ENCODE measurements at places on chromosomes 4 and X. TPM values are rescaled to one million over a fixed set of nuclear protein-coding genes. Genes with fewer than 3 reads are reported as not detected.

DNA sequence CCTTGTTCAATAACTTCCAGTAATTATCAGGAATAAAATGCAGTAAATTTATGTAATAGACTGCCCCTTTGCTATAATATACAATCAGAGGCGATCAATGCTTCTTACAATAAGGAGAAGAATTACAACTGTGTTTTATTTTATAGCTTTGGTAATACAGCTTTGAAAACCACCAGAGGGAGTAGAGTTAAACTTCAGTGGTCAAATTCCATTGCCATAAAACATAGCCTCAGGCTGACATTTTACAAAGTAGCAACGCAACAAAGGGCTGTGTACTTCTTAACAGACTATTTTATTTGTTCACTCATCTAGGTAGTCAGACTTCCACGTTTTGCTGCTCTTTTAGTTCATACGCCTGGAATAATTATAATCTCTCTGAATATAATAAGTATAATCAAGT lies 58.5 kb downstream of the TEX13C start:
- no peak for DNase-seq

- DNase-seq: no peak
These were observed 10.3 kb upstream of the VSIG4 start for GRCh38 chrX:66050140-66050569.

DNA sequence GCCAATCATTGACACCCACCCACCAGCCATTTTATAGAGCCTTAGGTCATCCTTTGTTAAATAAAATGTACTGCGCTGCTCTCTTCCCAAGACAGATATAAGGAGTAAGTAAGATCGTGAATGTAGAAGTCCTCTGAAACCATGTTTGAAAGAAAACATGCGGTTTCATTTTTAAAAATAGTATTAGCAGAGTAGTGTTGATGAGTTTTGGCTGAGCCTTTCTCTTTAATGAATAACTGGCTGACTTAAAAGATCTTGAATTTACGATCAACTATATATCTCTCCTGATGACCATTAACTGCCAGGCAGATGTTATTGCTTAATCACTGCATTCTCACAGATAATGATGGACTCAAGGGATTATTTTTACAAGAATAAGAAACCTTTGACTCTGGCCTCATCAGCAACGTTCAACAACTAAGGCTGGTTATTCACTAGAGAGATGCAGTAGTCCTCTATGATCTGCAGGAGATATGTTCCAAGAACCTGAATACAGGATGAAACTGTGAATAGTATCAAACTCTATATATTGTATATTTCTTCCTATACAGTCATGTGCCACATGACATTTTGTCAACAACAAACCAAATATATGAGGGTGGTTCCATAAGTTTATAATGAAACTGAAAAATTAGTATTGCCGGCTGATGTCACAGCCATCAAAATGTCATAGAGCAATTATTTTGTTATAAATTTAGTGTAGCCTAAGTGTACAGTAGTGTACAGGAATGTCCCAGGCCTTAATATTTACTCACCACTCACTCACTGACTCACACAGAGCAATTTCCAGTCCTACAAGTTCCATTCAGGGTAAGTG lies 80.8 kb downstream of the FAM13A start:
- no peak for DNase-seq

DNA sequence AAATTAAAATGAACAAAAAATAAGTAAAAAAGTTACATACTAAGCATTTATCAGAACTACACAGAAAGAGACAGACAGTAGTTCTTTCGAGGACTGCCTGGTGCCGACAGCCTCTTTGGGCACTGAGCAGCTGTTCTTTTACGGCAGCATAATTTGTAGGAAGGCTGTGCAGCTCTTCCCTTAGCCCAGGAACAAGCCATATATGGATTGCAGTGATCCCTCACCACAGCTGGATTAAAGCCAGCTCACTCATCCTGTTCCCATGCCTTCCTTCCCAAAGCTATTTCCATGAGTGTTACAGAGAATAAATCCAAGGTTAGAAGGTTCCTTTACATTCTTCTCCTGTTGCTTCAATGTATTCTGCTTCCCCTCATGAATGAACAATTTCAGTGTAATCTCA lies 71.7 kb downstream of the DDX60L start:
- DNase-seq: no peak

The RBM46 gene
- total RNA-seq: 0.73 TPM

- peak; percentile 7 for DNase-seq
These were observed 46.8 kb upstream of the TMPRSS11F start for GRCh38 chr4:68176500-68176899.

The CFAP299 gene
- not detected for total RNA-seq

DNA sequence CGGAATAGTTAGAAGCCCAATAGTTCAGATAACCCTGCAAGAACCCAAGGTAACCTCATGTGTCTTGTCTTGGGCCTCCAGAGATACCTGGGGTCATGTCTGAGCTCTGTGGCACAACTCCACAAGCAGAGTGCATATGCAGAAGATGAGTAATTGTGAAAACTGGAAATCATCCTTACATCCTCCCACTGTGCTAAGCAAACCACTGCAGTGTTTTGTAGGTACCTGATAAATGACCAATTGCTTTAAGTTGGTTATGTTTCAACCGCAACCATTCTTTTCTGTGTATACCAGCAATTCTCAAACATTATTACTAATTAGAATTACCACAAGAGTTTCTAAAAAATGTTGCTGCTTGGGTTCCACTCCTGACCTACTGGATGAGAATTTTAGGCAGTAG lies 73.2 kb downstream of the CBLL2 start:
- no peak for DNase-seq

- no peak for DNase-seq
These were observed 290.2 kb downstream of the USP46 start for GRCh38 chr4:52368895-52369294.

- peak; percentile 91 for DNase-seq
These were observed 208.7 kb downstream of the SOWAHB start for GRCh38 chr4:76689145-76689817.

The AVPR2 gene
- not detected for total RNA-seq

The PDGFRA gene
- total RNA-seq: 10.8 TPM

GRCh38 chr4:40134206-40134917 lies 62.5 kb upstream of the RHOH start:
- DNase-seq: peak; percentile 23

- no peak for DNase-seq
These were observed 153.7 kb downstream of the APBB2 start for GRCh38 chr4:41060352-41061334.

- no peak for DNase-seq
These were observed 228.4 kb upstream of the PSAPL1 start for GRCh38 chr4:7663075-7663541.

DNA sequence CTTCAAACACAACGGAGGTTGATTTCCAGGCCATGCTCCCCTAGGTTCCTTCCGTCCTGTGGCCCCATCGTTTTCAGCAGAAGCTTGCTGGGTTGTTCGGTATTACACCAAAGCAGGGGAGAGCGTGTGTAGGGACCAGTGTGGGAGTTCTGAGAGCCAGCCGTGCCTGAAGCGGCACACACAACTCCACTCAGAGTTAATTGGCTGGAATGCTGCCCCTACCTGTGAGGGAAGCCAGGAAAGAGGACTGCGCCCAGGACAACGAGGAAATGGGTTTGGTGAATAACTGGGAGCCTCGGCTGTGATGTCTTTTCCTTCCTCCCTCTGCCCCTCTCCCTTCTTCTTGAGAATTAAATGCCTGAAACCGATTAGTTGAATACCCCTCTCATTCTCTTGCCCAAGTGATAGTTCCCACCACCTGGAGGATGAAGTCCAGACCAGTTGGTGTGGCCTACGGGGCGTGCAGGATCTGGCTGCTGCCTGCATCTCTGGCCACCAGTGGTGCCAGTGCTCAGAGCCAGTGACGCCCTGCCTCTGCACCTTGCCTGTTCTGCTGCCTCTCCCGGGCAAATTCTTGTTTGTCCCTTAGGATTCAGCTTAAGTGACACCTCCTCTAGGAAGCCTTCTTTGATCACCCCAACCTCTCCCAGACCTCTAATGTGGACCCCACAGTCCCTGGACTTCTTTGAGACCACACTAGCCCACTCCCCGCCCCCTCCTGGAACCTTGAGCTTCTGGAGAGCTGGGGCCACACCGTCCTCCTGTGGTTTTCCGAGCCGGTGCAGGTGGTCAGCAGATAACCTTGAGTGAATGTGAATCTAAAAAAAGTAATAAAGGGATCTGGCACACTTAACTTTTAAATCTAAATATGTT lies 33.6 kb downstream of the TBC1D14 start:
- DNase-seq: peak; percentile 66

DNA sequence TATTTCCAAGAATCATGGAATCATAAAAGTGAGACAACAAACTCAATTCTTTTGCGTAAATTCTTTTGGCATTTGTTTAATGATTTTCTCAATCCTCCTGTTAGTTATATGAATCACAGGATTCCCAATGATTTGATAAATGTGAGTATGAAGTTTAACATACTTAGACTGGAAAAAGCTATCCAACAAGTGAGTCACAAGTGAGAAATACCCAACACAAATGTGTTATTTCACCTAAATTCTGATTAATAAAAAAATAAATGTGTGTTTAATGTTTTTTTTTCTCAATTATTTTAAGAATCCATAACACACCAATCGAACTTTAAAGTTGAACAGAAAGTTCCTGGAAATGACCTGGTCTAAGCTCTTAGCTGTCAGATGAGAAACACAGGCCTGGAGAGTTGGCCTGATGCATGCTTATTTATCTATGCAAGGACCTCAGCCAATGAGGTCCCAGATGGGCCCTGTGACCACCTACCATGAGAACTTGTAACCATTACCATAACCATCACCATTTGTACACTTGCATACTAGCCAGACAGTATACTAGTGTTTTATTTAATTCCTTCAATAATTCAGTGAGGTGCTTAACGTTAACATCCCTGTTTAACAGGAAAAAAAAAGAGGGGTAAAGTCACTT lies 386.7 kb downstream of the SPRY1 start:
- no peak for DNase-seq
